ENCODE measurements at places on chromosomes 5 and 9.

DNA sequence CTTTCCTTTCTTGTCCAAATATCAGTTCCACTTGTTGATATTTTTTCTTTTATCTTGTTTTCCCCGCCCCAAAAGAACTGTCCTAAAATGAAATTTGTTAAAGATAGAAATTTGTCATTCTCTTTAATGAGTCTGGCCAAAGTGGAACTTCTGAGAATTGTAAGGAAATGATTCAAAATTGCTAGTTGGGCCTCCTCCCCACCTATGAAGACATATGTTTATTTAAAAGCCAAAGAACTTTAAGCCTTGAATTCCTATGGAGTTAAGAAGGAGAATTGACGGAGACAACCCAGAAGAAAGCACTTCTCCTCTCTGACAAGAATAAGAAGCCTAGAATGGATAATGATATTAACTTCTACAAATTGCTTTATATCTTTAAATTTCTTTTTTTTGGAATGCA lies 59.1 kb upstream of the ALDH1A1 start:
- no peak for DNase-seq

GRCh38 chr5:38808666-38809343 lies 37.0 kb upstream of the OSMR start:
- DNase-seq, result no peak

- no peak for DNase-seq
Observed at GRCh38 chr9:134605966-134606357, 35.6 kb upstream of the COL5A1 start.

DNA sequence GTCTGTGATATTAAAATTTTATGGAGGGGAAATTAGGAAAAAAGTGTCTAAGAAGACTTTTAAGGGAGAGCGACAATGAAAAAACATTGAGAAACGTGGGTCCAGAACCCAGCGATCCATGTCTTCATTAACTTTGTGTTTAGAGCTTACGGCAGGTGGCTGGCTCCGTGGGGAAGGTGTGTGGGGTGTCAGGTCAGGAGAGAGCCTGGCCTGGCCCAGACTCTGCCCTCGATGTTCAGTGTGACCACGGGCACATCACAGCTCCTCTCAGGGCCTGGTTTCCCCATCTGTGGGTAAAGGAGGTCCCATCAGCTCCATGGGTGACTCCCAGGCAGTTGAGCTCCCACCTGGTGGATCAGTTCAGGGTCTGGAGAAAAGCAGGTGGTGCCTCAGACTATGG lies 22.1 kb downstream of the DAB2IP start:
- no peak for DNase-seq

- DNase-seq, result no peak
Observed at GRCh38 chr9:4667681-4668080, 1.4 kb upstream of the SPATA6L start.

DNA sequence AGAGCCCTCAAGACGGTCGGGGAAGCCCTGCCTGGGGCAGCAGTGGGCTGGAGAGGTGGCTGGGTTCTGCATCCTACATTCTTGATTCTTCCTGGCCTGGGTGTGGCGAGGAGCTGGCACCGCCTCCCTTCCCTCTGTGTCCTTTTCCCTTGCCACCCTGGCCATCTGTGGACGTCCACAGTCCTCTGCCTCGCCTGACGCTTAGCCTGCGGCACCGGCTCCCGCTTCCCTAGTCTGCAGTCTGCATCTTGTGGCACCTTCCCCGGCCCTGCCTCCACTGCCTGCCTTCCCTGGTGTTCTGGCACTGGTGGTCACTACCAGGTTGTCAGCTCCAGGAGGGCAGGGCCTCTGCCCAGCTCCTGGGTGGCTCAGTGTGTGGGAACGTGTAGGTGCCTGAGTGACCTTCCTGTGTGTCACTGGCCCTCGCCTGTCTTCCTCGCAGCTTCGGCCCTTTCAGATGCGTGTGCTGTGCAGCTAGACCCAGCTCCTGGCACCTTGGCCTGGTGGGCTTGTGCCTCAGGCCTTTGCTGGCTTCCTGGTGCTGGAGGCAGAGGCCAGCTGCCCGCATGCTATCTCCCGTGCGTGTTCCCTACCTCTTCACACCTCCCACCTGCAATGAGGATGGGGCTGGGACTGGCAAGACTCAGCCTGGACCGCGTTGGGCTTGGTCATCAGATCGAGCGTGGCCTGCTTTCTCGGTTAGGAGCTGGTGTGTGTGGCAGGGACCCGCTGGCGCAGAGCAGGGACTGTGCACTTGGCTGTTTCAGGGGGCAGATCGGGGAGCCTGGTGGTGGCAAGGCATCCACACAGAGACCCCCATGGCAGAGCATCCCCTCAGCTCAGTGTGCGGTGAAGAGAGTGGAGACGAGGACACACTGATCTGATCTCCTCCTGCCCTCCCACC lies 20.9 kb downstream of the TRAF2 start:
- no peak for DNase-seq

DNA sequence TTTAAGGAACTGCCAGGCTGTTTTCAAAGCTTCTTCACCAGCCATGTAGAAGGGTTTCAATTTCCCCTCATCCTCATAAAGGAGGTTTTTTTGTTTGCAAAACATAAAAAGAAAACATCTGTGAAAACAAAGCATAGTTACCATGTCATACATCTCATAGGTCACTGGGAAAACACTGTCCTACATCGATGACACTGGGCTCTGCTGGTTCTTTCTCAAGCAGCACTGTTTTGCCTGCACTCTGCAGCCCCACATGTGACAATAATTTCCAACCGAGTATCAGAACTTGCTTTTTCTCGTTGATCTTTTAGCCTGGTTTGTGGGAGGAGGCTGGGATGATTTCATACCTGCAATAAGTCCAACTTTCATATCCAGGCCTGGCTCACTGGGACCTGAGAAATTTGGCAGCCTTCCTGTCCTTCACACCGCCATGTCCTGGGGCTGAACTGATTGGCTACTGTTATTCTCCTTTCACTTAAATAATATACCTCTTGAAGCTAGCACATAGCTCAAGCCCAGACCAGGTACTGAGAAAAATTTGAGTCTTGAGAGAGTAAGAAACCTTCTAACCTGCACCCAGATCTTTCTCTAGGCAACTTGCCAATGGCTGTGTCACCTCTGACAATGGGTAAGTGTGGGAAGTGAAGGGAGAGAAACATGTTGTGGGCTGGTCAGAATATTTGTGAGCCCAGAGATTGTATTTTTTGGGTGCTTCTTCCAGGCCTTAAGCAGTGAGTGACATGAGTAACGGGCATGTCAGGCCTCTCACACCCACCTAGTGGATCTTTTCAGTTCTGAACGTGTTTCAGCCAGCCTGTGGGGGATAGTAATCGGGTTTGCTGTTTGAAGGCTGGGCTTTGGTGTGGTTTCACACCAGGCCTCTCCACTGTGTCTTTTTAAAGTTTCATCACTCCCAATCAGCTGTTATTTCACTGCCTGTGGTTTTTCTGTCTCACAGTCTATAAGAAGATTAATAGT lies 502.8 kb downstream of the NTRK2 start:
- no peak for DNase-seq

DNA sequence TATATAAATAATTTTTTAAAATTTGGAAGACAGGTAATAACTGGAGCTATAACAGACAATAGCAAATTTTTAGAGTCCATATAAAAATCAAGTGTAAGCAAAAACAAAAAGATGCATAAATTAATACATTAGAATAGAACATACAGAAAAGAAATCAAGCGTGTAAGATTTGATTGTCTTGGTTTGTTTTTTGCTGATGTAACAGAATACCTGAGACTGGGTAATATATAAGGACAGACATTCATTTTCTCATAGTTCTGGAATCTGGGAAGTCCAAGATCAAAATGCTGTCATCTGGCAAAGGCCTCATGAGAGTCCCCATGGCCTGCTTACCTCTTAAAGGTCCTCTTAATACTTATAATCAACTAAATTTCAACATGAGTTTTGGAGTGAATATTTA lies 1010.1 kb downstream of the CDH18 start:
- DNase-seq, result no peak

GRCh38 chr5:30357371-30357770 lies 836.1 kb upstream of the CDH6 start:
- no peak for DNase-seq

DNA sequence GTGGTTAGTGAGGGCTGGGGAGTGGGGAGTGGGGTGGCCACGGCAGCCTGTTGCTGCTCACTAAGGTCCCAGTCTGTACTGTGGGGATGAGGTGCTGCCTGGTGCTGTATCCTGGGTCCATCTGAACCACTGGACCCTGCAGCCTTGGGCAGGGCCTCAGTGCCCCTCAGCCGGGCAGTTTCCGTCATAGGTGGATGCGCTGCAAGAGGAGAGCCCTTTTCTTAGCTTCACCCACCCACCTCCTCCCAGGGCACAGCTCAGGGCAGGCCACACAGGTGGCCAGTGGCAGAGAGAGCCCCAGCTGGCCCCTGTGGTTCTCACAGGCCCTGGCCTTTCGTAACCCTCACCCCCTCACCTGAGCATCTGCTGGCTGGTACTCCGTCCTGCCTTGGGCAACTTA lies 46.2 kb downstream of the WNK2 start:
- DNase-seq, result no peak

- no peak for DNase-seq
Observed at GRCh38 chr9:101566904-101567724, 27.7 kb downstream of the PPP3R2 start.

DNA sequence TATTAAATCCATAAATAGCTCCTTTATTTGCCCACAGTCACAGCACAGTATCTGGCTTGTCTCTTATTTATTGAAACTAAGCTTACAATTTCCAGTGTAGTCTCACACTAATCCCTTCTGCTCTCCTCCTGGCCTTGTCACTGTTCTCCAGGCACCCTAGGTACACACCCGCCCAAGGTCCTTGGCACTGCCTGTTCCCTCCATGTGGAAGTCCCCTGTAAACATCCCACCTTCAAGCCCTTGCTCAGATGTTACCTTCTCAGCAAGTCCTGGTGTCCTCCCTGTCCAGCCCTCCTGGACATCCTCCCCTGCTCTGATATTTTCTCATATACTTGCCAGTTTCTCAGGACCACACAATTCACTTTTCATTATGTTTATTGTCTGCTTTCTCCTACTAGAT lies 44.2 kb upstream of the CFAP157 start:
- DNase-seq, result no peak

GRCh38 chr9:113056191-113057106 lies at the start of gene ZFP37:
ZFP37 (minus strand) TSS chr9:113056724; CDS start chr9:113056688, 36 bp downstream.
- DNase-seq, result peak; percentile 59

- DNase-seq, result no peak
Observed at GRCh38 chr5:157265714-157266285, at the start of gene CYFIP2. CYFIP2 (plus strand) TSS chr5:157266123; CDS start chr5:157285362, 19,239 bp downstream.

DNA sequence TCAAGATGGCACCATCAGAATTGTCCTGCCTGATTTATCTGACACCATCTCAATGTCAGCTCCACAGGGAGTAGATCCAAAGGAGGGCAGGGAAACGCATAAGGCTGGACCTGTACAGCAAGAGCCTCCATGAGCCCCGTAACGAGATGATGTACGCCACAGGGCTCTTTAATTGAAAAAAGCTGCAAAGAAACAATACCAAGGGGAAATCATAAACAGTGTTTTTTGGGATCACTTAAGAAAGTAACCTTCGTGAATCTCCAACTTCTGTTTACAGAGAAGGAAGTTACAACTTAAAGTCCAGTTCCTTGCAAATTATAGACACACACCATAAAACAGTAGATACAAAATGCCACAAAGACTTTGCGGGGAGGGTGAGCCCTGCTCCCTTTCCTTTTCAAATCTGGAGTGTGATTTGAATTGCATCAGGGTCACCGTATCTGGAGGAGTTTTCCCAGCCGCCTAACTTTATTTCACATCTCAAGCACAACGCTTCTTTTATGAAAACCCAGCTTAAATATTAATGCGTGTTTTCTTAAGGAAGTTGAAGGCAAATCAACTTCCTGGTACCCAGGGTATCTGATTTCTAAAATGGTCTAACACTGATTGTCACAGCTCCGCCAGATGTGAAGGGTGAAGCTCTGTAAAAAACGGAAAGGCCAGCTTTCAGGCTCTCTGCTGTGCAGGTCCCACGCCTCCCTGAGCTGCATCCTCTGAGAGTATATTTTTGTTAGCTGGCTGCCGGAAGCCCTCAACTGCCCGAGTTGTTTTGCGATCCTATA lies 88.9 kb downstream of the EBF1 start:
- DNase-seq, result no peak

GRCh38 chr9:136961279-136962065 lies 9.4 kb downstream of the LCN12 start:
- no peak for DNase-seq

DNA sequence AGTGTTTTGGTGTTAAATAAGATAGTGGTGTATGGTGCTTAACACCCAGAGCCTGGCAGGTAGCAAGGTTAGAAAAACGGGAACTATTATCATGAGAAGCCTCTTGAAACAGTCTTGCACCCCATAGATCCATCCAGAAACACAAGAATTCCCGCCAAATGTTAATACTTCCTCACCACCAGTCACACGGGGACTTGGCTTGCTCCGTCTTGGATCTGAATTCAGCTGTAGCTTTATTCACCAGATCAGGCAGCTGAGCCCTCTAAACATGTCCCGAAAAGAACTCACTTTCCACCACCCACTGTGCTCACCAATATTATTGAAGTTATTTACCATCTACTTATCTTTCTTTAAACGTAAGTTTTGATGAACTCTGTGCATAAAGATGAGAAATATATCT lies 101.6 kb upstream of the PTPN3 start:
- DNase-seq, result no peak

DNA sequence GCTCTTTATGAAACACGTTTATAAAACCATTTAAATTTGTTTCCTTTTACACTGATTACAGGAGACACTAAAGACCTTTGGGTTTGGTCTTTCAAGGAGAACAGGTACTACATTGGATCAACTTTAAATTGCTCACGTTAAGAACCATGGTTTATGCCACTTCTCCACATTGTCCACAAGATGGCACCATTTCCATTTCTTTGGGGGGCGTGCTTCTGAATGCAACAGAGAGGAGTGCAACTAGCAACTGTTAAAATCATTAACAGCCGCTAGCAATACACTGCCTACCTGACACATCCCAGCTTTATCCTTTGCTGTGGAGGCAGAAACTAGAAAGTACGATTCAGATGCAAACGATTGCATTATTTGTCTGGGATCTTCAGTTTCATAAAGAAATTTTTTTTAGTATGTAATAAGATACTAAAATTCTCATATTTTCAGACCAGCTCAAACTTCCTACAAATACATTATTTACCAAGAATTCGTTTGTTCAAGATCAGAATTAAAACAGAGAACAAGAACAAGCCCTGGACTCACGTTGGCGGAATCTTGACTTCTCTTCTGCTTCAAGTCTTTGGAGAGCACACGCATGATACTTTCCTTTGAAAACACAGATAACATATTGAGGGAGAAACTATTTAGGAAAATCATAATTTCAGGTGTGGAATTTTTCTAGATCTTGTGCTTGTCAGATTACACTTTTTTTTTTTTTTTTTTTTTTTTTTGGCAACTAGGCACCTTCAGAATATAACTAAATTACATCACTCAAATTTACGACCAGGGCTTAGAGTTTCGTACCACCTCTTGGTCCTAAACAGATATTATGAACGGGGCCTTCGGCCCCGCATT lies 702 bp downstream of the CDC20B start:
- no peak for DNase-seq

DNA sequence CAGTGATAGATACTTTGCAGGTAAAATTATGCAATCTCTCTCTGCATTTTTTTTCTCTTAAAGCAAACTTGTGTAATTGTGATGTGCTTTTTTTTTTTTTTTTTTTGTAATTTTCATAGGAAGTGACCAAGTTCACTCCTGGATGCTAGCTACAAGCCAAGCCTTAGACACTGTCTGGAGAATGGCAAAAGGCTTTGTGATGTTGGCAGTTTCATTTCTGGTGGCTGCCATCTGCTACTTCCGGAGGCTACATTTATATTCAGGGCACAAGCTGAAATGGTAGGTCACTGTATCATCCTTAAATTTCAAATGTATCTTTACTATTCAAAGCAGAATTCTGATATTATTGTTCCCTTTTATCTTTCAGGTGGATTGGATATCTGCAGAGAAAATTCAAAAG lies 19.3 kb downstream of the OTULINL start:
- DNase-seq, result no peak

GRCh38 chr5:108046955-108047670 lies 334.8 kb downstream of the FBXL17 start:
- no peak for DNase-seq

Data from omental fat pad (tissue), 4 donors.